Stimulated activated CD4-positive, alpha-beta T cell treated with anti-CD3 and anti-CD28 coated beads, TNF-alpha, amount 100 ng/mL, for 1 hour (primary cell): ENCODE measurements at places on chromosomes 1 and 21.

- DNase-seq = no peak
Observed at GRCh38 chr1:34763142-34763781, 3.7 kb downstream of the GJB4 start.

- no peak for DNase-seq
Observed at GRCh38 chr1:56194701-56195300, 384.6 kb downstream of the PLPP3 start.

DNA sequence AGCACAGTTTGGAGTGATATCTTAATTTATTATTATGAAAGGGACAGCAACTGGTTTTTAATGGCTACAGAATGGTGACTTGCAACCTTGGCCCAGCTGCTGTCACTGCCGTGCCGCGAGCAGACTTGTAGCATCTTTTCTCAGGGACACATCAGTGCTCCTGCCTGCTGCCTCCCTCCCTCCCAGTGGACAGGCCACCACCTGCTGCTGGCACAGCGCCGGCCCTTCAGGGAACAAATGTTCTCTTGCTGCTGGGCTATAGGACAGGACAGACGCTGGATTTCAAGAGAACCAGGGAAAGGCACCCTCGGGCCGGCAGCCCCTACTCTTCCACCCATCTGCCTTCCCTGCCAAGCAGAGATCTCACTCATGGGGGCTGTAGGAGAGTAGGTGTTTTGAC, 413.8 kb upstream of the NFIA start:
- no peak for DNase-seq

DNA sequence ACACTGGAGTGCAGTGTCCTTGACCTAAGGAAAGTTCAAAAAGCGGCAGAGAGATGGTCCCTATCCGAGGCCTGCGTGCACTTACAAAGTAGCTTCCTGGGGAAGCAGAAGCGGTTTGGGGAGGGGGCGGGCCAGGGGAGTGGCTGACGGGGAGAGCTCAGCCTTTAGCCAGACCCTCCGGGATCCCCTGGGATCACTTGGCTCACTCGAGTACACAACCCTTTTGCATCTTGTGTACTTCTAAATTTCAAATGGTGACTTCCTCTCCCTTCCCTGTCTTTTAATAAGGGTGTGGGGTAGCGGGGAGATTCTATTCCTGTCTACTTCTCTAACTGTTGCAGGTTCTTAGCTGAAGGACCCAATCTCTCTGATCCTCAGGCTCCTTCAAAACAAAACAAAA, 18.1 kb upstream of the SNX27 start:
- DNase-seq = no peak

DNA sequence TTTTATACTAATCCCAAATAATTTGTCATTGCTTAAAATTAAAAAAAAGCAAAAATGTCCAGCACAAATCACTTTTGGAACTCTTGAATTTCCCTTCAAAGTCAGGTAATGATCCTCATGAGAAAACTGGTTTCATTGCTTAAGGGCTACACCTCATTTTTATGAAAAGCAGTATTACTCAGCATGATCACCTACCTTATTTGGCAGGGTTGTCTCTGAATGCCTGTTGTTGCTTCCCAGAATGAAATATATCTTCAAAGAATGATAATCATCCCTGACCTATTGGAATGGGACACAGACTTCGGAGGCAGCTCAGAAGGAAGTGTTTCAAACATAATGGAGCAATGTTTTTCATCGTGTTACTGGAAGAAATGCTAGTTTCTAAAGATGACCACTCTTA, 29.7 kb downstream of the C1orf21 start:
- DNase-seq = no peak

DNA sequence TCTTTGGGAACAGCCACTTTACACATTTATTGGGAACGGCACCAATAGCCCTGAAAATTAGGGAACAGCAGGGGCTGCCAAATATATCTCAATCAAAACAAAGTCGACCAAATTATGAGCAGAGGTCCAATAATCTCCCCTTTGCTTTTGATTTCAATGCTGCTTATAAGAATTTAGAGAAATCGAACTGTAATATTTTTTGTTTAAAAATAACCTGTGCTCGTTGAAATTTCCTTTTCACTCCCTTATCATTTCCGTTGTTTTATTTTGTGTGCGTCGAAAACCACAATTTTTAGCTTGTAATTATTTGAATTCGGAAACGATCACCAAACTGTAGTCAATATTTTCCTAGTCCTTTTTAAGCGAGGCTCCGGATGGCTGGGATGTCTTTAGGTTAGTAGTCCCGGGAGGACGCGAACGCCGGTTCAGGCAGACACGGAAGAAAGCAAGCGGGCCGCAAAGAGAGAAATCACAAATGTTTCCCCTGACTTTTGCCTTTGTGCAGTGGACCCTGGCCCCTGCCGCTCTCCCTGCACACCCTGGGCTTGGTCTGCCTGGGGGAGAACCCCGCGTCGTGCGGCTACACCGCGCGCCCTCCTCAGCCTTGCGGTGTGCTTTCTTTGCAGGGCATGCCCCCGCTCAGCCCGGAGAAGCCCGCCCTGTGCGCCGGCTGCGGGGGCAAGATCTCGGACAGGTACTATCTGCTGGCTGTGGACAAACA, 2.3 kb downstream of the LHX9 start:
- DNase-seq = no peak

GRCh38 chr1:22476566-22476965, 24.9 kb downstream of the ZBTB40 start:
- DNase-seq = no peak

DNA sequence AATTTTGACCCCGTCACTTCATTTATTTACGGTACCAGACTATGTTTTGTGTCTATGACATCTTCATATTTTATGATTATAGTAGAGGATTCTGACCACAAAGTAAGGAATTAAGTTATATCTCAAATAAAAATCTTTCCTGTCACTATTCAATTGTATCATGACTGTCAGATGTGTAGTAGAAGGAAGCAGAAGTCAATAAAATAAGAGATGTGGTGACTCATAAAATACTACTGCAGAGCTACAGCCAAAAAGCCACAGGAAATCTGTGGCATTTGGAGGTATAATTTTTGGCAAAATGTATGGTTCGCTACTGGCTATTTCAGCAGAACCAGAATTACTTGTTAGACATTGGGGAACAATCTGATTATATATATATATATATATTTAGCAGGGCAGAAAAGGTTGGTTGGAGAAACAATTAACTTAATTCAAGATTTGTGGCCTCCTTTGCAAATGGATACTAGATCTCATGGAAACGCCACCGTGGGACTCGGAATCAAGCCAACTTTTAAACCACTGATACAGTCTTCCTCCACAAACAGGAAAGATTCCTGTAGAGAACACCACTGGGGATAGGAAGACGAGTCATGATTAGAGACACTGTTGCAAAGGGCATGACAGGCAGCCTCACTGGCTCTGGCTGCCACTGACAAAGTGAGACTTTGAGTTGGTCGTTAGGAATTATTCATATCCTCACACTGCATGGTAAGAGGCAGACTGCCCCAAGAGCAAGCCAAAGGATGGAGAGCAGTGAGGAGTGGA, 5.1 kb downstream of the FCRL2 start:
- no peak for DNase-seq

DNA sequence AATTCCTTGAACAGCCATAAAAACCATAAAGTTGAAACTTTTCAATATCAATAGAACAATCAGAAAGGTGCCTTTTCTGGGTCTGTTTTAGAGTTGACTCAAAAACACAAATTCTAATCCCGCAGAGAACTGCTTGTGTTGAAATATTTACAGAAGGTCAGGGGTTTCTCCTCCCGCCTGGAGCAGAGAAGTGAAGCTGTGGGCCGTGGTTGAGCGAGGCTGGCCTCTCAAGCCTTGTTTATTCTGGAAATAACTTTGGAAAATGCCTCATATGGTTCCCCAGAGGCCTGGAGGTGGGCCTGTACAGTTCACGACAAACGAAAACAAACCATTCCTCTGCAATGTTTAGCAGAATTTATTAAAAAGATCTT, 90.8 kb upstream of the ERRFI1 start:
- no peak for DNase-seq

- DNase-seq = no peak
Observed at GRCh38 chr1:2439369-2439768, 27.0 kb upstream of the PEX10 start.

- DNase-seq = no peak
Observed at GRCh38 chr1:14340002-14340785, 258.3 kb upstream of the KAZN start.

GRCh38 chr1:179888071-179888470, 6.0 kb downstream of the TOR1AIP1 start:
- no peak for DNase-seq

GRCh38 chr1:206001476-206001888, 1.7 kb downstream of the RAB7B start:
- DNase-seq = no peak

GRCh38 chr1:51512120-51512519, 6.9 kb downstream of the EPS15 start:
- DNase-seq = no peak

DNA sequence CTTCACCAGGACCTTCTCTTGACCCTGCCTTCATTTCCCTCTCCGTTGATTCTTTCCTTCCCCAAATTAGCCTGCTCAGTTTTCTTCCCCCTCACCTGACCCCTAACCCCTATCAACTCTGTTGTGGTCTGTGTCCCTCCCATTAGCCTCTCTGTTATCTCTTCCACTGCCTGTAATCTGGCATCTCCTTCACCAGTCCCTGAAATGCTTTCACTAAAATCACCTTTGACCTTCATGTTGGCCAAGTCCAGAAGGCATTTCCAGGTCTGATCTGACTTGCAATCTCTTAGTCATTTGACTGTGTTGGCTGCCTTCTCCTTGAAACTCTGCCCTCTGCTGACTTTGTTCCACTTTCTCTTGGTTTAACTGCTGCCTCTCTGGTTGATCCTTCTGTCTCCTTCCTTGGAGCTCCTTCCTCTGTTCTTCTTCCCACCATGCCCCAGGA, 28.2 kb downstream of the ATP8B2 start:
- DNase-seq = no peak

- DNase-seq = no peak
Observed at GRCh38 chr1:40627987-40628902, 37.2 kb downstream of the RIMS3 start.

DNA sequence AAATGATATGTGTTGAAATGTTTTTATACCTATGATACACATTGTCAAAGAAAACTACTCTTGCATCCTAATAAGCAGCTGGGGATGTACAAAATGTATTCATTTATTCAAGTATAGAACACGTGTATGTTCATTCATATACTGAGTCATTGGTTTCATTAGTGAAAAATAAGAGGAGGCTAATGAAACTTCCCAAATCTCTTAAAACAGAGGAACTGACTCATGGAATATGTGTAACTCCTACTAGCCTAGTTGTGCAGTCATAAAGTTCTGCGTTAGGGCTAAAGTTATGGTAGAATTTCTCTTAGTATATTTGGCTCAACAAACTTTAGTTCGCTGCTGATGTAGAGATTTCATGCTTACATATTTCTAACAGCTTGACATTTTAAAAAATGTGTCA, 441.6 kb downstream of the NCAM2 start:
- DNase-seq = no peak

DNA sequence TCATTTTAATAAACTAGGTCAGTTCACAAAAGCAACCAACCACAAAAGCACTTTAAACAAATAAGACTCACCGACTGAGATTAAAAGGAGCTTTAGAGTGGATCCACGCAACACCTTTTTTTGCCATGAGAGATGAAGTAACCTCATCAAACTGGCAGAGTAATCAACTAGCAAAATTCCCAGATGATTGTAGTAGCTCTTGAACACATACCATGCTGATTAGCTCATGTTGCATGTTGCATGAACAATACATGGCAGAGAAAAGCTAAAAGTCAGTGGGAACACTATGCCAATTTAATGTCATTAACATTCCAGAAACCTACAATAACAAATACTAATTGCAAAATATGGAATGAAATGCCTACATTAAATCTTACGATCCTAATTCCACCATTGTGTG, 4.1 kb downstream of the WARS2 start:
- no peak for DNase-seq

GRCh38 chr1:9844756-9845155, 21.0 kb upstream of the CLSTN1 start:
- no peak for DNase-seq

DNA sequence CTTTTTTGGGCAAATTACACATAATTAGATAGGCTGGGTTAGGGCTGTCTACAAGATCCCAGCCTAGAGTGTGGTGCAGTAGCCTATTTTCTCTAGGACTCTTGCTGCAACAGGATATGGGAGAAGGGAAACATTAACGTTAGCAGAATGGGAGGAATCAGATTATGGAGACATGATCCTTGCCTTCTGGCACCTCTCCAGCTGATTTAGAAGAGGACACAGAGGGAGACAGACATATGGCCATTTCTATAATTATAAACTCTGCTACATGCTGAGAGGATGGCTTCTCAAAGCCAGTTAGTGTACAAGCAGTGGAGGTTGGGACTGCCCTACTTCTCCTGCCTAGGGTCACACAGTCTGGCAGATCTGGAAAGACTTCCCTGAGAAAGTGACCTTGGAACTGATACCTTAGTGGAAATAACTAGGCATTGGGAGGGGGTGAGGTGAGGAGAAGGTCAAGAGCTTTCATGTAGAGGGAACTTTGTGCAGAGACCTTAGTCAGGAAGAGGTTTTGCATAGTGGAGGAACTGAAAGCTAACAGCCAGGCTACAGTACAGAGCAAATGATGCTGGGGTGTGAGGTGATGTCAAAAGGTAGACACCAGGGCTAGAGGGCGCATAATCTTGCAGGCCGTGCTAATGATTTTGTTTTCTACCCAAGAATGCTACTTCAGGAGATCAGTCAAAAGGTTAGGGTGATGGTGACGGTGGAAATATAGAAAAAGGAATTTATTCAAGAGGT, 1.2 kb upstream of the CD1D start:
- no peak for DNase-seq

GRCh38 chr1:23118957-23119792, 49.5 kb downstream of the LUZP1 start:
- DNase-seq = no peak

DNA sequence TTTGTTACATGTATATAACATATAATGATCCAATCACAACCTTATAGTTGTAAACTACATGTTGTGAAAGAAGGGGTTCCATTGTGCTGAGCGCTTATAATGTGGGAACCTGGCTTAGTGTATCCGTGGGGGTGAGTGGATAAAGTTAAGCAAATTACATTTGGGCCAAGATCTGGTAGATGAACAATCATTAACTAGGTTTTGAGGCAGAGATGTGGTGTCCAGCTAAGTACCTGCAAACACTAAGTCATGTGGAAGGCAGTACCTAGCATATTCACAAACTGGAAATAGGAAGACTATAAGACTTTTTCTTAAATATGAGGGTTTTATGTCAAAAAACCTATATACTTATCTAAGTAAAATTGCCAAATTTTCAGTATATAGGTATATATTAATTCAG, 167.2 kb upstream of the PDE4B start:
- no peak for DNase-seq

DNA sequence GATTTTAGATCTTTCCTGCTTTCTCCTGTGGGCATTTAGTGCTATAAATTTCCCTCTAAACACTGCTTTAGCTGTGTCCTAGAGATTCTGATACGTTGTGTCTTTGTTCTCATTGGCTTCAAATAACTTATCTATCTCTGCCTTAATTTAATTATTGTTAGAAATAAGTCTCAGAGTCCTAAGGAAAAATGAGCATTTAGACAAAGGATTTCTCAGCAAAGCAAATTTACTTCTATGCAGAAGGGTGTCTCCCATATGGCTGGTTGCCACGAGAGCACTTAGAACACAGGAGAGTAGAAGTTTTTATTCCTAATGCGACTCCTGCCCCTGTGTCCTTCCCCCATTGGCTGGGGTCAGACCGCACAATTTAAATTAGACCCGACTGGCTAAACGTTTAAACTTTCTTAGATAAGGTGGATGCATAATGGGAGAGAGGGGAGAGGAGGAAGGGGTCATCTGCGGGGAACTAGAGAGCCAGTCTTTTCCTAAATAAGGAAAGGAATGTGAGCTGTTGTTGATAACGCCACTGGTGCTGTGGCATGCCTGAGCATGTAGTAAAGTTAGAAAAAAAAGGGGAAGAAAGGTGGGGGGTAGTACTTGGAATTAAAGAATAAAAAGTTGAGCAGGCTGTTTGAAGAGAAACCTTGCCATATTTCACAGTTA, 170.2 kb downstream of the DYRK1A start:
- DNase-seq = no peak
